BE2C (cell line): ENCODE measurements at places on chromosomes 11 and 22.

DNA sequence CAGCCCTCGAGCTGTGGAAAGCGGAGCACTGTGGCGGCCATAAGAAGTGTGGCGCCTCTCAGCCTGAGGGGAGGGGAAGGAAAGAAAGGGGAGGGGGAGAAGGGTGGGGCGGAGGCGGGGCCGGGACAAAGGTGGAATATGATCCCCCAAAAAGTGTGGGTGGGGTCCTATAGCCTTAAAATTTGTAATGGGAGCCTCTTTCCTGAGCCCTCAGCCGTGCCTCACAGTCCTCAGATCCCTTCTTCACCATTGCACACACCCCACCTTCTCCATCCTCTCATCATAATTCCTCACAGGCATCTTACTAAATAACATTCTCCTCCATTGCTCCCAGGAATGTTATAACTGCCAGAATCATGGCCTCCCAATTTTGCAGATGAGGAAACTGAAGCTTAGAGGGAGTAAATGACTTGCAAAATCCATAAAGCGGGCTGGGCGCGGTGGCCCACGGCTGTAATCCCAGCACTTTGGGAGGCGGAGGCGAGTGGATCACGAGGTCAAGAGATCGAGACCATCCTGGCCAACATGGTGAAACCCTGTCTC, 600 bp upstream of the RAB6A start:
- DNase-seq: no peak

GRCh38 chr22:29747832-29748231, 19.0 kb downstream of the ZMAT5 start:
- DNase-seq: no peak

DNA sequence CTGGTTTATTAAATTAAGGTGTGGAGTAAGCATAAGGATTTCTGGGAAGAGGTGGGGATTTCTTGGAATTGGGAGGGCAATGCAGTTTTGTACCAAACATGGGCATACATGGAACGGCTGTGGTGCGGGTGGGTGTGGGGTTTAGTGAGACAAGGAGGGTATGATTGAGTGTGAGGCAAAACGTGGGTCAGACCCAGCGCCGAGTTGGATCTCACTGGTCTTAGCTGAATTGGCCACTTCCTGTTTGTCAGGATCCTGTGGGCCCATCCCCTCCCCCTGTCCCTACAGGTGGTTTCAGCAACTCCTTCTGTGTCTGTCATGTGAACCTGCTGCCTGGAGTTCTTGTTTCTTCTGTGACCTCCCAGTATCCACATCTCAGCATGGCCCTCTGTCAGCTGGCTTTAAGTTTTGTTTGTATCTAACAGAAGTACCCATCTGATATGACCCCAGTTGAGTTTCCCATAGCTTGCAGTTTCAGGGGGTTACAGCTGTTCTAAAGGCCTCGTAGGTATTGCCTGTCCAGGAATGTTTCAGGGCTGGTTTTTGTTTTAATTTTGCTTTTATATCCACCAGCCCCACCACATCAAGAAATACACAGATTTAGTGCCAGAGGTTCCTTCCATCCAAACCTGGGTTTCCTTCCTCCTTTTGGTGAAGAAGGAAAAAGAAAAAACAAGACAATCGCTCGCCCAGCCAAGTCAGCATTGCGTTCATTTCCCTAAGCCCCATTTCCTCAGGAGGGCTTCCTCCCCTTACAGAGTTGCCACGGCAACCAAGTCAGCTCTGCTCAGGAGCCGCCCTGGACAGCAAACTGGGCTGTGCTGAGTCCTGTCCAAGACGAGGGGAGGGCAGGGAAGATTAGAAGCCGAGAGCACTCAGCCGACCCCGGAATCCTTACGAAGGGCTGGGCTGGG, 6.0 kb downstream of the APOL1 start:
- no peak for DNase-seq

DNA sequence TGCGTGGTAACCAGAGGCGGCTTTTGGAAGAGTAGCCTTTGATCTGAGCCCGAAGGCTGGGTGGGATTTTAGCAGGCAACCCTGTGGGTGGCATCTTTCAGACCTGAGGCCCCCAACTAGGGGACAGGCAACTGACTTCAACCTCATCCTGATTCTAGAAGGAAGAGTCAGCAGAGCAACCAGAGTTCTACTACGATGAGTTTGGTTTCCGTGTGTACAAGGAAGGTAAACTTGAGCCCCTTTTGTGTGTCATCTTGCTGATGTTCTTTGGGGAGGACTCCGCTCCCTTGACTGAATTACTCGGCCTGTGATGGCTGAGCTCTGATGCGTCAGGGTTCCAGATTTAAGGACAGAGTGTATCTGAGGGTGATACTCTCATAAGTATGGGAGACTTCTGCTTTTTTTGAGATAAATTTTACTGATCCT, 31.6 kb downstream of the SGSM3 start:
- no peak for DNase-seq

DNA sequence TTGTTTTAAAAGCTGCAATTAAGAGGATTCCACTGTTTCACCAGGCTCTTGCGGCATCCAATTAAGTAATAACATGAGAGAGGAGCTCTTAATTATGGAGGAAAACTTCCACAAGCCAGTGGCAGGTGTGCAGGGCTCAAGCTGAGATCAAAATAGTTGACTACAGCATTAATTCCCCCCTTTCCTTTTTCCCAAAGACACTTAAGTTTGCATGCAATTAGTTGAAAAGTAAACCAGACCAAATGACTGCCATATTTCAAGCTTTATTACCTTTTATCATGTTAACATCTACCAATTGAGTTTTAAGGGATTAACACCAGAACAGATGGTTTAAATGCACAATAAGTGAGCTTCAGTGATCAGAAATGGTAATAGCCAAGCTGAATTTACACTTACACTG, 32.1 kb downstream of the FAM168A start:
- DNase-seq: no peak
